CD4-positive, alpha-beta T cell treated with Interleukin-6 for 4 hours (primary cell): ENCODE measurements at places on chromosomes 1 and 21.

DNA sequence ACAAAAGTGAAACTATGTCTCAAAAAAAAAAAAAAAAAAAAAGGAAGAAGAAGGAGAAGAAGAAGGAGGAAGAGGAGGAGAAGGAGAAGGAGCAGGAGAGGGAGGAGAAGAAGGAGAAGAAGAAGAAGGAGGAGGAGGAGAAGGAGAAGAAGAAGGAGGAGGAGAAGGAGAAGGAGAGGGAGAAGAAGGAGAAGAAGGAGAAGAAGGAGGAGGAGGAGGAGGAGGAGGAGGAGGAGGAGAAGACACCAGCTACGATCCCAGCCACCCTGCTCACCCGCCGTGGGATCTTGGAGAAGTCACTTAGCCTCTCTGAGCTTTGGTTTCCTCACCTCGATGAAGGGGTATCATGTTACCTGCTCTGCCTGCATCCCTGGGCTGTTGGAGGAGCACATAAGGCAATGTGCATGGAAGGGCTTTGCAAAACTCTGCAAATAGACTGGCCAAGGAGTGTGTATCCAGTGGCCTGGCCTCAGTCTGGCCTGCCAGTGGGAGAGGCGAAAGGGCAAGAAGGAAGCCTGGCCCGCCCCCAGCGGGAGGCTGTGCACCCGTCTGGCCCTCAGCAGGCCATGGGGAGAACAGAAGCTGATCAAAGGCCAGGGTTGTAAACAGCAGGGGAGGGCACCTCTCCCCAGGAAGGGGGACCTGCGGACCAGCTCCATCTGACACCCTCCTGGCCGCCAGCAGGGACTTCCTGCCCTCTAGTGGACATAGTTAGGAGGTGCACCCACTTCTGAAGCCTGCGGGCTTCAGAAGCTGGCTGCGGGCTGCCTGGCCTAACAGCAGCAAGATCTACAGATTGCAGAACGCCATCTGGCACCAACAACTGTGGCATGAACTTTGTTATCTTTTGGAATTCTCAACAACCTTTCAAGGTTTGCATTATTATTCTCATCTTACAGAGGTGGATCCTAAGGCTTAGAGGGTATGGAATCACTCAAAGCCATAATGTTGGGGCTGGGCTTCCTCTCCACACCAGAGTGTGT is 19.2 kb upstream of the CDK18 start:
- DNase-seq = peak; percentile 69

DNA sequence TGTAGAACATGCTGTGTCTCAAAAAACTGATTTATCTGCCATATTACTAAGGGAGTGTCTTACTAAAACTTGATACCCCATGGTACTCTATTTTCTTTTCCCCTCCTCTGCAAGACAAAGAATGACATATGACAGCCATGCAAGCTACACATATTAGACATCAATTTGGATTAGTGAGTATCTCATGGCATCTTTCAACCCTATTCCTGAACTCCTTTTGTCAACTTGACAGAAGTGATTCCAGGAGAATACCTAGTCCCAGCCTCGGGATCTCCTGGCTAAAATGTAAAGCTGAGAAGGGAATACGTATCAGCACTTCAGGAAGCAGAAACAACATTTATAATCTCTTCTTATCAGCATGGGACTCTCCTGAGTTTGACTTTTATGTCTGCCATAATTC is 43.7 kb downstream of the ADGRL2 start:
- no peak for DNase-seq

DNA sequence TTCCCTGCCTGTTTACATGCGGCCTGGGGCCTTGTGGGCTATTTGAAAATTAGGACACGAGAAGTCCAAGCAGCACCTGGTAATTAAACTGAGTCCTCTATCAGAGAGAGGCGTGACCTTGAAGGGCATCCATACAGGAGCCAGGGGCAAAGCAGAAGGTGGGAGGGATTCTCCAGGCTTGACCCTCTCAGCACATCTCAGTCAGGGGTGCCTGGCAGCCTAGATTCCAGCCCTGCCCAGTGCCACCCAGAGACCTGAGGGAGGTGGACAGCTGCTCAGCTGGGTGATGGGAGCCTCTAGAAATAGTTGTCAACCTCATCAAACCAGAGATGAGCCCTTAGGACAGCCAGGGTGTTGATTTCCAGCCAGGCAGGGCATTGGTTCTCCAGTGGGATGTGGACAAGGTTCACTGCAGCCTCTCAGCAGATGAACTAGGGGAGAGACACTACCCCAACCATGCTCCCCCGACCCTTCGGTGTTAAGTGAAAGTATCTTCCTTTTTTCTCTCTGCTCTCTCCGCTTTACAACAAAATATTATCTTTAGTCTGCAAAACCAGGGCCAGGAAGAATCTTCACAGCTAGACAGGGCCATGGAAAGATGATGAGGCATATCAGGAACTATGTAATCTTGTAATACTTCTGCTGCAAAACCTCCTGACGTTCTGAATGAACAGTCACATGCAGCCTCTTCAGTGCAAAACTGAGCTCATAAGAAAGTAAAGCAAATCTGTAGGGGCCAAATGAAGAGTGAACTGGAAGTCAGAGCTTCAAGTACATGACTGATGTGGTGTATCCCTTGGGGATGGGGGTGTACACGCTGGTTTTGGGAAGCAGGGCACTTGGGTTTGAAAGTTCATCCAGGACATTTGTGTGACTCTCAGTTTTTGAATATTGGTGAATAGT is 35.9 kb upstream of the ATP5PO start:
- peak; percentile 18 for DNase-seq

DNA sequence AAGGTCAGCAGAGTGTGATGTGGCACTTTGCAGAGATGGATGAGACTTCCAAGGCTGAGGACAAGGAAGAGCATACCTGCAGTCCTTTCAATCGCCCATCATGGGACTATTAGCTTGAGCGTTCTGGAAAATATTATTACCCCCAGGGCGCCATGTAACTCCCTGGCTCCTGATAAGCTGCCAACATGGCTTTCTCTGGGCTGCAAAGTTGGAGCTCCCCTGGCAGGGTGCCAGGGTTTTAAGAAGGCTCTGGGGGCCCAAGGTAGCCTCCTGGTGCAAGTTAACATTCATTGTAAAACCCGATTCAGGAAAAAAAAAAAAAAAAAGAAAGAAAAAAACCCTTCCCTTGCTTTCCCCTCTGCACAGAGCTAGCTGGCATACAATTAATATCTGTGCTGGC is 196.7 kb downstream of the PBX1 start:
- no peak for DNase-seq

GRCh38 chr1:208029381-208030287 is 118.7 kb upstream of the CD34 start:
- DNase-seq = no peak

GRCh38 chr1:225544263-225544662 is 108.7 kb downstream of the ENAH start:
- no peak for DNase-seq

- no peak for DNase-seq
These were observed 124.8 kb downstream of the RIPK4 start for GRCh38 chr21:41641821-41642701.

- DNase-seq = no peak
These were observed 48.1 kb upstream of the CD46 start for GRCh38 chr1:207703712-207704111.

- no peak for DNase-seq
These were observed 8.7 kb downstream of the ZNF687 start for GRCh38 chr1:151290709-151291303.

- DNase-seq = no peak
These were observed 110.9 kb upstream of the IRF2BP2 start for GRCh38 chr1:234720709-234721441.

DNA sequence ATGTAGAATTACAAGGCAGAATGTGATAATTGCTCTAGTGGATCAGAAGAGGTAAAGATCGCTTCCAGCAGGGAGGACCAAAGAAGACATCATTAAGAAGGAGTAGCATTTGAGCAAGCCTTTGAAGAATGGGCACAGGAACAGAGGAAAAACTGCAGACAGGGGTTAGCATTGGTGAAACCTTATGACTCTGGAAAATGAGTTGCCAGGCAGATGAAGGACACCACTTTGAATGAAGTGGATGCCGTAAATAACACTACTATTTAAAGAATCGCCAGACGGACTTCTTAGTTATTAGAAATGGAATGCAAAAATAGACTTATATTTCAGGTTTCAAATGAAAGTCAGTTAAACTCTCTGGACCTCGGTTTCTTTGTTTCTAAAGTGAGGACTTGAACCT is 727.7 kb downstream of the USP25 start:
- DNase-seq = no peak

DNA sequence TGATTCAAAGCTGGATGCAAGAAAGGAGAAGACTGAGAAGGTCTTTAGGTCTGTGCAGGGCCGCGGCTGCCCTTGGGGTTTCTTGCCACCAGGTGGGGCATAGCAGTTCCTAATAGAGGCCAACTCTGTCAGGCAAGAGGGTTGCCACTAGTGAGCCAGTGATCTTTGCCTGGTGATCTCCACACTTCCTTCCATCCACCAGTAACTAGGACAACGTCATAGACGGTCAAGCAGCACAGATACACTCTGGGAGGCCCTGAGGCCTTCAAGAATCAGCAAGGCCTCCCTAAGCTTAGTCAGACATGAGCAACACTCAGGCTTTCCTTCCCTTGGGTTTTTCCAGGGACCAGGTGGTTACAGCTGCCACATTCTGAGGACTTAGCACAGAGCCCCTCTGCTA is 32.9 kb upstream of the ATP2B4 start:
- DNase-seq = peak; percentile 75

GRCh38 chr1:5690898-5691297 is 301.3 kb downstream of the NPHP4 start:
- DNase-seq = no peak

- DNase-seq = no peak
These were observed 14.6 kb upstream of the SLC6A17 start for GRCh38 chr1:110135666-110136065.
